Placental epithelial cell (primary cell): ENCODE measurements at places on chromosomes 2 and 18. TPM values are rescaled to one million over a fixed set of nuclear protein-coding genes. Genes with fewer than 3 reads are reported as not detected.

Gene ELOA2
- not detected in 2 replicates for total RNA-seq

Gene LAMA1
- 2.0 and 5.5 TPM in 2 replicates for total RNA-seq

Gene CNTNAP5
- total RNA-seq, result not detected in 2 replicates

Gene MAL
- total RNA-seq, result 0.76 and 1.6 TPM in 2 replicates

Gene REG3G
- not detected in 2 replicates for total RNA-seq

Gene SH3RF3
- 0.22 TPM in 1 of 2 replicates, not detected in the other for total RNA-seq
